ENCODE measurements at places on chromosomes 5 and 9.

- no peak for DNase-seq
Observed at GRCh38 chr5:54601411-54602230, 84.1 kb downstream of the SNX18 start.

DNA sequence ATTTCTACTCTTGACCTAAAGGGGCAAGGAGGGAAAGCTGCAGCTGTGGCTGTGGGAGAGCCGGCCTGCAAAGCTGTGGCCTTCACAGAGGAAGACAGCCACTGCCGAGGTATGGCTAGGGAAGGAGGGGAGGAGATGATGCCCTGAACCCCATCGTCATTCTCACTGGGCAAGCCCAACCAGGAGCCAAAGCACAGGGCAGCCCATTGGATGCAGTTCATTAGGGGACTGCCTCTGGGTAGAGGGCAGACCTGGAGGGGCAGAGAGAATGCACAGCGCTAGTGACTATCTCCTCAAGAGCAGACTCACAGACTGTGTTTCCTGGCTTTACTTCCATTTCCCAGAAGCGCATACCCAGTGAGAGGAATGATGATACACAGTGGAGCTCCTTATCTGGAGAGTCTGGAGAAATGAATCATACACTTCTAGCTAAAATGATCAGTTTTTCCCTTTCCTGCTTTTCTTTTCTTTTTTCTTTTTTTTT lies 47.2 kb upstream of the TTC23L start:
- DNase-seq: no peak

DNA sequence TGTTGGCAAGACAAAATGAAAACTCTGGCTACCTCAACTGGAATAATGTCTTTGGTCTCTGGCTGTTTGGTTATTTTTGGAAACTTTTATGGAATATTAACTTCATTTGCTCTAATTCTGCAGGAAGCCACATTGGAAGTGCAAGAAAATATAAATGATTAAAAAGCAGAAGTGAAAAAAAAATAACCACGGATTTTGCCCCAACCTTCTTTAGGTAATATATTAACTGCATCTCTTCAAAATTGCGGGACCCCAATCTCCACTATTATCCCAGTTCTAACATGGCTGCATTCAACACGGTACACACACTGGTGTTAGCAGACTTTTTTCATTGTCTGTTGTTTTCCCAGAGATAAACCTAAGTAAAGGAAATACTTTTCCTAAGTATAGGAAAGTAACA lies 23.0 kb downstream of the GLIS3 start:
- no peak for DNase-seq

DNA sequence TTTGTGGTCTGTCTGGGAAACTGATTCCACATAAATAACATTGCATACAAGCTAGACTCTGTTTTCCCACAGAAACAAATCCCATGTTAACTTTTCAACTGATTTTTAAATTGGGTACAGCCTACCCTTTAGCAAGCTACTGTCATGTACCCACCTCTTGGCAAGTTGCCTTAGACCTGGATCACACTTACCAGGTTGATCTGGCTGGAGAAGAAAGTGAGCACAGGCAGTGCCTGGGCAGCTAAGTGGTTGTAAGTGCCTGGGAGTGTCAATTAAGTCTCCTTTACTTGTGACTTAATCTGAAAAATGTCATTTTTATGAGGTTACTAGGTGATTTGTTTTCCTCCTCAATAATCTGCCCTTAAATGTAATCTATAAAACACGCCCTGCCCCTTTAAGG lies 336.4 kb downstream of the ARL15 start:
- no peak for DNase-seq

All from right lung (tissue), 10 donors.